ENCODE measurements at places on chromosomes 2 and 18. TPM values are rescaled to one million over a fixed set of nuclear protein-coding genes. Genes with fewer than 3 reads are reported as not detected.
A peak's percentile ranks its signal among the peaks of the same experiment; 100 is the strongest.

Gene PHLPP1
- total RNA-seq, result 3.7 TPM

- DNase-seq, result no peak
Measured at GRCh38 chr2:216810399-216811160, 49.3 kb downstream of the TNP1 start.

DNA sequence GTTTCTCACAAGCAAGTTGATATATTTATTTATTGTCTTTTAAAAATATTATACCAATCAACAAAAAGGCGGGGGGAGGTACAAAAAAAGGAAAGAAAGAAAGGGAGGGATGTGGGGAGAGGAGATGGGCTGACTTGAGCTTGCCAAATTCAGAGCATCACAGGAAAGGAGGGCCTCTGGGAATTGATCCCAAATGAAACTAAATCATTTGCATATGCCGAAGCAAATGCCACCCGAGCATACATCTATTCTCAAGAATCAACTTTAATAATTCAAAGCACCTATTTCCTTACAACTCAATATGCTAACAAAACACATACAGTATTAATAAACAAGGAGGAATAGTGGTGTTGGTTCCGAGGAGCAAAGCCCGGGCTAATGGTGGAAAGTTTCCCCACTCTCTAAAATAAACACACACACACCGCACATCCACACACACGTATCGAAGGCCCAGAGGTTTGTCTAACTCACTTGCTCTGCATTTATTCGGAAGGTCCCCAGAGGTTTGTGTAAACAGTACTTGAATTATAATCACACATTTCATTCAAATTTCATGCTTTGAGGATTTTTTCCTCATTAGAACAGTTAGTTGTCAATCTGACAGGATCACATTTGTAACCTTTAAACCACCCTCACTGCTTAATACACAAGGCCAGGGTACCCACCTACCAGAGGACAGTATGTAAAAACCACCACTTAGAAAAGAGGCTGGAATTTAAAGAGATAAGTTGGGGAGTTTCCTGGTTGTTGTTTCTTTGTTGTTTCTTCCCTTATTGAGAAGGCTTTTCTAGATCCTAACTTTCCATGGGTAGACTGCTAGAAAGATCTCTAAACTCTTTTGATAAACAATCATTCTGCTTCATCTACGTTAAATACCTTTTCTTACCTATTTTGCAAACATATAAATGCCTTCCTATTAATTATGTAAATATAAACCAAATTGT, 264.7 kb downstream of the TCF4 start:
- DNase-seq, result no peak

Gene OTOF
- total RNA-seq, result 0.14 TPM

Gene SAG
- total RNA-seq, result not detected

DNA sequence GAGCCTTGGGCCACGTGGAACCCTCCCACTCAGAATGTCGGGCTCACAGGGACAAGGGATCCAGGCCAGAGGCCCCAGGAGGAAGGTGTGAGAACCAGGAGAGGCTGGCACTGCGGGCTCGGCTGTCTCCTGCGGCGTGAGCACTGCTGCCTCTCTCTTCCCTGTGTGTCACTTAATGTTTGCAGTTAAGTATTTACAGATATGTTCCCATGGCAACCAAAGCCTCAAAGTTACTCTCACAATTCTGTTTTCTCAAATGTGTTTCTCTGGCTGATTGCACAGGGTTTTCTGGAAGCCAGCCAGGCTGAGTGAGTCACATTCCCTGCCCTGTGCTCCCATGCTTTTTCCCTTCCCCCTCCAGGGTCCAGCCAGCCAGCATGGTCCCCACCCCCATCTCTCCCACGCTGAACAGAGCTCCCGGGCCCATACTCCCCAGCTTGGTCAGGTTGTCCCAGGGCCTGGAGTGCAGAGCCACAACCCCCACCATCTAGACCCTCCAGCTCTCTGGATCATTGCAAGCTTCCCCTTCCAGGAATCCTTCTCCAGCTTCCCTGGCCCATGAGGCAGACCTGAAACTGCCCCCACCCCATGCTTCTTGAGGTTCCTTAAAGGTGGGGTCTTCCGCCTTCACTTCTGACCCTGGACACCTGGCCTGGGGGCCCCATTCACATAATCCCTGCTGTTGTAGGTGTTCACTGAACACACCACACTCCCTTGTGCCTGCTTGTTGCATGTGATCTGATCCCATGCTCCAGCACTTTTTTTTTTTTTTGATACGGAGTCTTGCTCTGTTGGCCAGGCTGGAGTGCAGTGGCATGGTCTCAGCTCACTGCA, 265.9 kb downstream of the CELF4 start:
- DNase-seq, result peak; percentile 97

- no peak for DNase-seq
Measured at GRCh38 chr2:233445152-233445830, 91.0 kb downstream of the DGKD start.

Gene RFTN2
- 1.5 TPM for total RNA-seq

- DNase-seq, result no peak
Measured at GRCh38 chr18:49581371-49581770, 19.5 kb downstream of the LIPG start.

DNA sequence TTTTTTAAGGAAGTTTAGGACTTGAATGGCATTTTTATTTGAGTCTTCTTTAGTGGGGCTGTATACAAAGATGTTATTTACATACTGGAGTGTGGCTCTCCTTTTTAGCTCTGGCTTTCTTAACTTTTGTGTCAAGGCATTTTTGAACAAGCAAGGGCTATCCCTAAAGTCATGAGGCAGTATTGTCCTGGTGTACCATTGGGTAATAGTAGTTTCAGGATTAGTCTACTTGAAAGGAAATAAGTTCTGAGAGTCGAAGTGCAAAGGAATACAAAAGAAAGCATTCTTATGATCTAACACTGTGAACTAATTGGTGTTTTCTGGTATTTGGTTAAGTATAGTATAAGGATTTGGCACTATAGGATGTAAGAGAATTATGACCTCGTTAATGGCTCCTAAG, 1.9 kb upstream of the CYP27A1 start:
- no peak for DNase-seq

DNA sequence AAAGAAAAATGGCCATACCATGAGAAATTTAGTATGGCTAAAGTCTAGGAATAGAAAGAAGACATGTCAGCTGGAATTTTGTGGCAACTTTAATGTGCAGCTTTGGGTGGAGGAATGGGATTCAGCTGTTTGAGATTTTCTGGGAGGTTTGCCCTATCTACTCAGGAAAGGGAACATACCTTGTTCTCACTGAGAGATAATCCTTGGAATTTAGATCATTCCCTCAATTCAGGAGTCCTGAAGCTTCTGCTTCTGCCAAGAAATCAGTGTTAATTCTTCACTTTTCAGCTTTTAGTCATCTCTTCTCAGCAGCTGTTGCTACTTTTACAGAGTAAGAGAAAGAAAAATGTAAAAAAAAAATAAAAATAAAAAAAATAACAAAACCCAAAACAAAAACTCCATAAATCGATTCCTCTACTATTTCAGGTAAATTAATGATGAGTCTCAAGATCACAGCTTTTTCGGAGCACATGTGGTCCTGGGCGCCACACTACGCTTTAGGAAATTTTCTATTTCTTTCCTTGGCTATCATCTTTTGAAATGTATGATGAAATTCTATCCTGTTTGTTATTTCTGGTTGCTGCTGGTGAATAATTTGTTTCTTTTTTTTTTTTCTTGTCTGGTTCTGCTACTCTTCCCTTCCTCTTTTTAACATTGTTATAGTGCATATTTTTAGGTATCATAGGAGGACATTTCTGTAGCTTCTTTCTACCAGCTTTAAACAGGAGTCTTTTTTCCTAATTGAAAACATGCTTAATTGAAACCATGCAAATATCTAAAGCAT, 18.9 kb upstream of the BAZ2B start:
- DNase-seq, result no peak

All from H4 (cell line).